Activated naive CD8-positive, alpha-beta T cell treated with anti-CD3 and anti-CD28 coated beads, Interleukin-2, amount 10 ng/mL, durations not matched to agents 7 days and 5 days (primary cell): ENCODE measurements at places on chromosomes 1 and 21.

DNA sequence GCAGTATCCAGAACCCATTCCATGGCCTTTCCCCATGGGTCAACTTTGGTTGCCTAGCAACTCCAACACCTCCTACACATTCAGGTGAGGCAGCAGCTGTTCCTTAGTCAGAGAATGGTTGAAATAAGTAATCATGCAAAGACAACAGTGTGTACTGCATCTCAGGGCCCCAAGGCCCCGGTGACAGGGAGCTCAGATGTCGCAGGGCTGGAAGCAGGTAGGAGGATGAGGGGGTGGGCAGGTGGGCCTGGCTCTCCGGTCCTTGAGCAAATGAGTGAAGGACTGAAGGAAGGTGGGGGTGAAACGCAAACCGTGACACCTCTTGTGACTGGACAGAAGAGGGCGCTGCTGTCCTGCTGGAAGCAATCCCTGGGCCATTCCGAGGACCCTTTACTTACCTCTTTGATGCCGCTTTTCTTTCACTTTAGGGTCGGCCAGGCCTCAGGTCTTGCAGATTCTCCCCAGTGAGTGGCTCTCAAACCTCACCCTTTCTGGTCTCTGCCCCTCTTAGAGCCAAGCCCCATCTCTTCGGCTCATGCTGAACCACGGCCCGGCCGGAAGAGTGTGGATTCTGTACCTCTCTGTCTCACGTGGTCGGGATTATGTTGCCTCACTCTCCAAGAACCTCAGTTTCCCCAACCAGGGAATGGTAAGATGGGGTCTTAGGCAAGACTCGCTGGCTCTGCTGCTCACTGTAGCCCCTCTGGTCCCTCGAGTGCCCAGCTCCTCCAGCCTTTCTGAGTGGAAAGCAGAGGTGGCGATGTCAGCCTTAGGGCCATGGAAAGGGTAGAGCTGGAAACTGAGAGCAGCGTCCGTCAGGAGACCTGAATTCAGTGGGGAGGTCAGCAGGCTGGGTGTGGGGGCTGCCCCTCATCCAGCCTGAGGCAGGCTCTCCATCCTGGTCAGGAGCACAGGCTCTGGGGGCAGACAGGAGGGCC lies 5.6 kb upstream of the KCNA10 start:
- H3K27ac ChIP-seq: no peak overlapping the region
- H3K4me1 ChIP-seq: peaks cover 3% of the 10 kb centered on the region
- H3K36me3 ChIP-seq: no peaks in the 10 kb centered on the region
- H3K4me3 ChIP-seq: peak overlapping the region; percentile 53
- H3K27me3 ChIP-seq: peaks cover 30% of the 10 kb centered on the region

GRCh38 chr1:236844499-236845271 lies 49.6 kb downstream of the MTR start:
- H3K4me1 ChIP-seq: peaks cover 9% of the 10 kb centered on the region
- peaks cover 22% of the 10 kb centered on the region for H3K36me3 ChIP-seq
- H3K27ac ChIP-seq: no peak overlapping the region
- H3K27me3 ChIP-seq: no peaks in the 10 kb centered on the region
- no peak overlapping the region for H3K4me3 ChIP-seq

DNA sequence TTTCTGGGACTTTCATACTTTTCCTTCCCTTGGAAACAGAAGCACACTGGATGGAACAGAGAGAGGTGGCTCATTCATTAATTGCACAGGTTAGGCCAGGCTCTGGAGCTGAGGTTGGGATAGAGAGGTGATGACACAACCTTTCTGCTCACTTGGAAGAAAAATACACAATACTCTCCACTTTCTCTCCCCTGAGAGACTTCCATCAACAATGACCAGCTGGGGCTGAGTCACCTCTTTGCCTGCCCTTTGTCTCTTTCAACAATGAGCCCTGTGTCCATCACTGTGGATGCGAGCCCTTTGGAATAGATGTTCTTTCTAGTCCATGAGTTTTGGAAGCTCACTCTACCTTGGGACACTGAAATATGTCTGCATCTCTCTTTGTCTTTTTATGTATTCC lies 43.1 kb downstream of the ATP2B4 start:
- H3K27ac ChIP-seq: peak overlapping the region; percentile 56
- peaks cover 37% of the 10 kb centered on the region for H3K36me3 ChIP-seq
- H3K4me1 ChIP-seq: peaks cover 48% of the 10 kb centered on the region
- H3K27me3 ChIP-seq: no peaks in the 10 kb centered on the region

DNA sequence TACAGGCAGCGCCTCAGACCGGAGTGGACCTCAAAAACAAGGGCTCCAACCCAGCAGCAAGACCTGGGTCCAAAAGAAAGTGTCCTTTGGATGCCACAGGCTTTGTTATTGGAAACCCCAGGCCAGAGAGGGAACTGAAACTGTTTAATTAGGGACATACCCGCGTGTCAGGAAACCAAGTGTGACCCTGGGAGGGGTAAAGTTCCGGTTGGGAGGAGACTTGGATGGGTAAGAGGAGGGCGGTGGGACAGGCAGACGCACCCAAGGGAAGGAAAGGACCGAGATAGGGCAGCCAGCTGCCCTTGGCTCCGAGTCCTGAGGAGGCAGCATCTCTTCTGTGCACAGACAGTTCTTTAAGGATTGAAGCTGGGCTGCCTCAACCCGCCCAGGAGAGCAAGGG lies 71.4 kb downstream of the CDC7 start:
- DNase-seq: no peak
- no peak overlapping the region for H3K27ac ChIP-seq
- no peaks in the 10 kb centered on the region for H3K36me3 ChIP-seq
- no peak overlapping the region for H3K4me3 ChIP-seq
- peaks cover 10% of the 10 kb centered on the region for H3K27me3 ChIP-seq

DNA sequence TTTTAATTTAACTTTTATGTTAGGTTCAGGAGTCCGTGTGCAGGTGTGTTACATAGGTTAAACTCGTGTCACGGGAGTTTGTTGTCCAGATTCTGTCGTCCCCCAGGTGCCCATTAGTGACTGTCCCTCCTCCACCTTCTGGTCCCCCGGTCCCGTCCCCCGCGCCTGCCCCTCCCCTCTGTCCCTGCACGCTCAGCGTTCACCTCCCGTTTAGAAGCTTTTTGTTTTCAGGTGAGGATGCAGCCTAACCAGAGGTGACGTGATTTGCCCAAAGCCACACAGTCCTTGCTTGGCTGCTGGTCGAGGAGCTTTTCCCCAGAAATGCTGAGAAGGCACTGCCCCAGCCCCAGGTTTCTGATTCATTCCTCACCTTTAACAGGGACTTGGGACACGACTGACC lies 844 bp downstream of the C1orf146 start:
- H3K27me3 ChIP-seq: no peaks in the 10 kb centered on the region
- DNase-seq: no peak
- H3K4me3 ChIP-seq: no peak overlapping the region
- no peak overlapping the region for H3K27ac ChIP-seq

GRCh38 chr1:32361674-32362473 lies 411 bp downstream of the FAM229A start:
- no peak overlapping the region for H3K27ac ChIP-seq
- peaks cover 3% of the 10 kb centered on the region for H3K36me3 ChIP-seq
- peaks cover 20% of the 10 kb centered on the region for H3K4me1 ChIP-seq
- DNase-seq: peak; percentile 60

- no peak overlapping the region for H3K4me3 ChIP-seq
- H3K27ac ChIP-seq: no peak overlapping the region
- H3K27me3 ChIP-seq: peaks cover 8% of the 10 kb centered on the region
- H3K4me1 ChIP-seq: peaks cover 13% of the 10 kb centered on the region
Measured at GRCh38 chr1:36512842-36513241, 30.1 kb upstream of the CSF3R start.

DNA sequence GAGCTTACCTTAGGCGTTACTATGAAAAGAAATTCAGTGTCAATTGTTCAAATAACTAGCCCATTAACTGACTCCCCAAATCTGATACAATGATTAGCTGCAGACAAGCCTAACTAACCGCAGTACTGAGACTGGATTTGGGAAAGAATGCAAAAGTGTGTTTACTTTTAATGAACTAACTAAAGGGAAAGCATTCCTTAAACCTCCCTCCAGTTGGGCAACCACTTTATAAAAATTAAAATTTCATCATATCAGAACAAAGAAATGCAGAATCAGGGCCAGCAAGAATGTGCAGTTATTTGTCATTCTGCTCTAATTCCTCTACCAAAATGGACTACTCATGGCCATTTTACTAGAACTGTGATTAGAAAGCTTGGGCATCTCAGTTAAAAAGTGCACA lies 11.7 kb upstream of the NR5A2 start:
- no peak overlapping the region for H3K4me3 ChIP-seq
- H3K27ac ChIP-seq: no peak overlapping the region
- no peaks in the 10 kb centered on the region for H3K36me3 ChIP-seq
- no peaks in the 10 kb centered on the region for H3K4me1 ChIP-seq
- DNase-seq: no peak

DNA sequence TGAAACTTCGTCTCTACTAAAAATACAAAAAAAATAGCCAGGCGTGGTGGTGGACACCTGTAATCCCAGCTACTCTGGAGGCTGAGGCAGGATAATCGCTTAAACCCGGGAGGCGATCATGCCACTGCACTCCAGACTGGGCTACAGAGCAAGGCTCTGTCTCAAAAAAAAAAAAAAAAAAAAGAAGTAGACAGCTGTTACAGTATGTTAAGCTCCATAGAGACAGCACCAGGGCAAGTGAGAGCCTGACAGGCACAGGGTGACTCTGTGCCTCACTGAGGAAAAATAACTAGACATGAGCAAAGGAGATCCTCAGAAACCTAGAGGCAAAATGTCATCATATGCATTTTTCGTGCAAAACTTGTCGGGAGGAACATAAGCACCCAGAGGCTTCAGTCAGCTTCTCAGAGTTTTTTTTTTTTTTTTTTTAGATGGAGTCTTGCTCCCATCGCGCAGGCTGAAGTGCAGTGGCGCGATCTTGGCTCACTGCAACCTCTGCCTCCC lies 9.0 kb upstream of the PRDX1 start:
- H3K27ac ChIP-seq: no peak overlapping the region
- no peak overlapping the region for H3K4me3 ChIP-seq
- peaks cover 8% of the 10 kb centered on the region for H3K27me3 ChIP-seq
- peaks cover 2% of the 10 kb centered on the region for H3K4me1 ChIP-seq
- H3K36me3 ChIP-seq: no peaks in the 10 kb centered on the region

DNA sequence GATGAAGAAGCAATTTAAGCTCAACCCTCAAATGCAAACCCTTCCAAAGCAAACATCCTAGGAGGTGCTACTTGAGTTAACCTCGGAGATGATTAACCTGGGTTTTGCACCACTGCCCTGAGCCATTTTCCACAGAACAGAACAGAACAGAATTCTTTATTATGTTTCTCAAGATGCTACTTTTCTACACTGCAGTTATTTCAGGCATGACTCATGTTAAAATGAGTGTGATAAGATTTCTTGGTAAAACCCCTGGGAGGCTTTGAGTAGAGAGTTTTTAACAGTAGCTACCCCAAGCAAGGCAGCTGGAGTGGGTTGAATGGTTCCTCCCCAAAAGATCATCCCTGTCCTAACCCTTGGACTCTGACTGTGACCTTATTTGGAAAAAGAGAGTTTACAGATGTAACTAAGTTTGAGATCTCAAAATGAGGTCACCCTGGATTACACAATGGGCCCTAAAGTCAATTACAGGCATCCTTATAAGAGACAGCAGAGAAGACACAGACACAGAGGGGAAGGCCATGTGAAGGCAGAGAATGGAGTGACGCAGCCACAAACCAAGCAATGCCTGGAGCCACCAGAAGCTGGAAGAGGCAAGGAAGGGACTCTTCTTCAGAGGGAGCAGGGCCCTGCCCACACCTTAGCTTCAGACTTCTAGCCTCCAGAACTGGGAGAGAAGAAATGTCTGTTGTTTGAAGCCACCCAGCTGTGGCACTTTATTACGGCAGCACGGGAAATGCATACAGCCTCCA lies 153.4 kb downstream of the ETS2 start:
- H3K4me3 ChIP-seq: no peak overlapping the region
- no peaks in the 10 kb centered on the region for H3K27me3 ChIP-seq
- H3K36me3 ChIP-seq: peaks cover 2% of the 10 kb centered on the region
- no peak for DNase-seq
- peaks cover 16% of the 10 kb centered on the region for H3K4me1 ChIP-seq

DNA sequence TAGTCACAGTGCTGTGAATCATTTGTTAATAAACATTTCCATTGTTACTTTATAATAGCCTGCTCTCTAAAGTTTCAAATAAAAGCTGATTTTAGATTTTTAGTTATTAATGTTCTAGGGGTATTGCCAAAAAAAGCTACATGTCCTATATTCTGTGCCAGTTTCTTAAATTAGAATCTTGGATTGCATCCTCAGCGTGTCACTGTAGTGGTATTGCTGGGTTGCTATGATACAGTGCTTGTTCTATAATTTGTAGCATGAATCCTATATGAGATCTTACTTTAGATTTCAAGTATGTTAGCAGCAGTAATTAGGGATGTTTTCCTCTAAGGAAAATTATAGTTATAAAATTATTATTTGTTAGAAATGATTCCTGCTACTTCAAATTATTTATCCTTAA lies 16.4 kb downstream of the PPP2R5A start:
- no peaks in the 10 kb centered on the region for H3K27me3 ChIP-seq
- no peak overlapping the region for H3K27ac ChIP-seq
- no peak overlapping the region for H3K4me3 ChIP-seq
- no peak for DNase-seq
- peaks cover 21% of the 10 kb centered on the region for H3K36me3 ChIP-seq
- H3K4me1 ChIP-seq: peaks cover 11% of the 10 kb centered on the region

DNA sequence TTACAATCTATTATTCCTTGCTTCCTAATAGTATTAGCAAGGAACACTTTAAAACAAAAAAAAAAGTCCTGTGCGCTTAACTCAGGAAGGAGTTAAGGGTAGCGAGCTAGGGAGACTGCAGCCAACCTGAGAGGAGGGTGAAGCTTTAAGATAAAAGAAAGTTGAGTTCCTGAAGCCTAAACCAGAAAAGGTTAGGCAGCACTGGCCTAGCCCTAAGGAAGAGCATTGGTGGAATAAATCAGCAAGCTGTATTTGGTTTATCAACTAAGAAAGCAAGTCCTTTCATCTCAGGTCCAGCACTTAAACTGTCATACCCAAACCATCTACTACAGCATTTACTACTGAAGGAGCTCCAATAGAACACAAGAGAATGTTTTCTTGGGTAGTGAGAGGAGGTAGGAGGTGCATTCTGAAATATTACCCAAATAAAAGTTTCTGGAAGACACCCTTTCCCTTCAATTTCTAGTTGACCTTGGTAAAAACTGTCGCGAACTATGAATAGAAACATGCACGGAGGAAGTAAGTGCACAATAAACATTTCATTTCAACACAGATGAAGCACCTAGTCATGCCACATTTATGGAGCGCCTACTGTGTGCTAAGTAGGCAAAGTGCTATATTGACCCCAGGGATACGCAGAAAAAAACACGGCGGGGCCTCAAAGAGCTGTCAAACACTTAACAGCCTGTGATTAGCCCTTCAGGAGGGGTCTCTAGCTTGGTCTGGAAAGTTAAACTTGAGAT lies 1.3 kb downstream of the GLRX2 start:
- peaks cover 13% of the 10 kb centered on the region for H3K4me1 ChIP-seq
- peaks cover 5% of the 10 kb centered on the region for H3K36me3 ChIP-seq
- peak overlapping the region; percentile 61 for H3K27ac ChIP-seq
- peaks cover 13% of the 10 kb centered on the region for H3K27me3 ChIP-seq

- H3K4me1 ChIP-seq: no peaks in the 10 kb centered on the region
- H3K4me3 ChIP-seq: no peak overlapping the region
- peaks cover 4% of the 10 kb centered on the region for H3K27me3 ChIP-seq
- no peak overlapping the region for H3K27ac ChIP-seq
Measured at GRCh38 chr21:35120631-35121180, 71.6 kb upstream of the RUNX1 start.

GRCh38 chr1:27342778-27343638 lies 1.2 kb downstream of the SYTL1 start:
- H3K27ac ChIP-seq: peak overlapping the region; percentile 96
- H3K36me3 ChIP-seq: peaks cover 9% of the 10 kb centered on the region
- H3K4me1 ChIP-seq: peaks cover 31% of the 10 kb centered on the region
- no peaks in the 10 kb centered on the region for H3K27me3 ChIP-seq
- H3K4me3 ChIP-seq: peak overlapping the region; percentile 94
- peak; percentile 75 for DNase-seq

- H3K36me3 ChIP-seq: peaks cover 44% of the 10 kb centered on the region
- no peaks in the 10 kb centered on the region for H3K27me3 ChIP-seq
- no peak overlapping the region for H3K4me3 ChIP-seq
- H3K27ac ChIP-seq: no peak overlapping the region
- peaks cover 23% of the 10 kb centered on the region for H3K4me1 ChIP-seq
- DNase-seq: no peak
Measured at GRCh38 chr1:37697090-37697489, 4.8 kb downstream of the CDCA8 start.
